ENCODE measurements at places on chromosomes 4 and X.

- peak; percentile 51 for DNase-seq
Observed at GRCh38 chr4:53929955-53930798, 134.2 kb downstream of the CHIC2 start.

DNA sequence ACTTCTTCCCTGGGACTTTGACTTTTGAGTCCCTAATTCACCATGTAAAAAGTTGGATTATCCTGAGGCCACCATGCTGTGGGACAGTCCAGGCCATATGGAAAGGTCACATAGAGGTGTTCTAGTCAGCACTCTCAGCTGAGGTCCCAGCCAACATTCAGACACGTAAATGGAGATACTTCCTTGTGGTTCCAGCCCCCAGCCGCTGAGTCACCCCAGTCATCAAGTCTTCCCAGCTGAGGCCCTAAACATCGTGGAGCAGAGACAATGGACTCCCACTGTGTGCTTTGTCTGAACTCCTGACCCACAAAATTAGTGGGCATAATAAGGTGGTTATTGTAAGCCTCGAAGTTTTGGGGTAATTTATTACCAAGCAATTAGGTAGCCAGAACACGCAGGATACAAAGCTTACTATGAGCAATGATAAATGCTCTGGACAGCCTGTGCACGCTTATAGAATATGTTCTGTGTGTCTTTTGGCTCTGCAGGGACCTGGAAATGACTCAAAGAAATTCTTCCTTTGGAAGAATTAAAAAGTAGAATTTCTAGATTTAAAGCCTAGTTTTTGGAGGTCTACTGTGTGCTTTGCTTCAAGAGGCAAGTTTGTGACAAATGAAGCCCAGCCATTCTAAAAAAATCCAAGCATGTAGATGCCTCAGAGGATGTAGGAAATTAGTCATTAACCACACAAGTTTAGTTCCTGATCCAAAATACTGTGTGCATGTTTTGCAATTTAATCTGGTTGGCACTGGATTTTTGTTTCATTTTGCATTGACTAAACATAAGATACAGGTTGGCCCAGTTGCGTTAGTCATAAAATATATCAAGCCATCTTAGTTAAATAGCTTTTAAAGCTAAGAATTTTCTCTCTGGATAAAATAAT, 33.2 kb upstream of the SLC9A7 start:
- DNase-seq = no peak

DNA sequence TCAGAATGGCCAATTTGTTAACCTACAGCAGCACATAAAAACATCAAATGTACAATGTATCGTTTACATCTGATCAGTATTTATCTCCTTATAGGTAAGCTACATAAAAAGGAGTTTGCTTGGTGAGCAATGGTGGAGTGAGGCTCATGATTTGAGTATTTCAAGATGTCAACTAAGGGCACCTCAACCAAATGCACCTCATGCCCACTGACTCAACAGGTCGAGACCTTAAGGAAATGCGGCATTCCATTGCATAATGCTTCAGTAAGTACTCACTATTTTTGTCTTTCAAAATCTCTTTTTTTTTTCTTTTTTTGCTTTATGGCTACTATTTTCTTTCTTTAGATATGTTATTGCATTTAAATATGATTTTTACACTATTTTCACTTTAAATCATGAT, 181.0 kb upstream of the TLL1 start:
- no peak for DNase-seq

GRCh38 chr4:155114790-155115189, 93.6 kb upstream of the NPY2R start:
- DNase-seq = no peak

DNA sequence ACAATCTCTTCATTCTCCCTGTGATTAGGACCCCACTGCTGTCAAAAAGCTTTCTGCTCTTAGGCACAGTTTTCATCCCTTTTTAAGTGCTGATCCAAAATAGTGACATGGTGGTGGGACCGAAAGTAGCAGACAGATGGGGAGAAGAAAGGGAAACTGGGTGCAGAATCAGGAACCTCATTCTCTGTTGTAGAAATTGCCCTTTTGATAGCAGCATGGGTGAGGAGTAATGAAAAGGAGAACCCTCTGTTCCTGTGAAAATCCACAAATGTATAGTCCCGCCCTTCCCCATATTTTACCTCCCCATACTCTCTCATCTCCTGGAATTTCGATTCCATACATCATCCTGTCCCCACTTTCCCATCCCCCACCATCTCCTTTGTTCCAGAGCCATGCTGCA, 126.5 kb downstream of the STIM2 start:
- DNase-seq = no peak

- DNase-seq = no peak
Observed at GRCh38 chrX:39320165-39320564, 518.9 kb downstream of the MID1IP1 start.

DNA sequence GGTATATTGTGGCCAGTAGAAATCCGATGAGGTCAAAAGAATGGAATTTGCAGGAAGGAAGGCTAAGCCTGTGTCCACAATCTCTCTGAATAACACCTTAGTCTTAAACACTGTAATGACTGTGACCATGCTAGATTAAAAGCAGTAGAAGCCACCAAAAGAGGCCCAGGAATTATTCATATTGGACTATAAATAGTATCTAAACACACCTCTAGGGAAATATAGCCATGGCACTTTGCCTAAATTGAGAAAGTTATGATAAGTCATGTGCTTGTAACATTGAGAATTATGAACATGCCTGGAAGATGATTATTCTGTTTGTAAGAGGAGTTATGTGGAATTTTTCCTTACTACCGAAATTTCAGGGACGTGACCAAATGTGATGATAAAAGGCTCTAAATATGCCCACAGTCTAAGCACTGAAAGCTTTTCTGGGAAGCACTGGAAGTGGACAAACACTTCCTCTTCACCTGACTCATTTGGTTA, 298.5 kb downstream of the KCTD8 start:
- DNase-seq = no peak

DNA sequence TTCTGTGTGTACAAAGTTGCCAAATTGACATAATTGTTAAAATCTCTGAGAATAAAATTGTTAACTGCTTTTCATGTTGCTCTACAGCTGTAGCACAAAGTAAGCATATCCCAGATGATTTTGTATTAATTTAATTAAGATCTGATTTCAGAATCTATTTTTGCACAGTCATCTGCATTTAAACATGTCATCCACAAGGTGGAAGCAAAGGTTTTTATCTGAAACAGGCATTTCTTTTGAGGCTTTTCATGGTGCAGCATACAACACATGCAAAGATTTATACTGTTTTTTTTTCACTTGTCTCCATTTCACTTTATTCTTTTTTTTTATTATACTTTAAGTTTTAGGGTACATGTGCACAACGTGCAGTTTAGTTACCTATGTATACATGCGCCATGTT, 51.2 kb downstream of the GC start:
- no peak for DNase-seq

- no peak for DNase-seq
Observed at GRCh38 chr4:14383652-14384051, 618.6 kb upstream of the CPEB2 start.

DNA sequence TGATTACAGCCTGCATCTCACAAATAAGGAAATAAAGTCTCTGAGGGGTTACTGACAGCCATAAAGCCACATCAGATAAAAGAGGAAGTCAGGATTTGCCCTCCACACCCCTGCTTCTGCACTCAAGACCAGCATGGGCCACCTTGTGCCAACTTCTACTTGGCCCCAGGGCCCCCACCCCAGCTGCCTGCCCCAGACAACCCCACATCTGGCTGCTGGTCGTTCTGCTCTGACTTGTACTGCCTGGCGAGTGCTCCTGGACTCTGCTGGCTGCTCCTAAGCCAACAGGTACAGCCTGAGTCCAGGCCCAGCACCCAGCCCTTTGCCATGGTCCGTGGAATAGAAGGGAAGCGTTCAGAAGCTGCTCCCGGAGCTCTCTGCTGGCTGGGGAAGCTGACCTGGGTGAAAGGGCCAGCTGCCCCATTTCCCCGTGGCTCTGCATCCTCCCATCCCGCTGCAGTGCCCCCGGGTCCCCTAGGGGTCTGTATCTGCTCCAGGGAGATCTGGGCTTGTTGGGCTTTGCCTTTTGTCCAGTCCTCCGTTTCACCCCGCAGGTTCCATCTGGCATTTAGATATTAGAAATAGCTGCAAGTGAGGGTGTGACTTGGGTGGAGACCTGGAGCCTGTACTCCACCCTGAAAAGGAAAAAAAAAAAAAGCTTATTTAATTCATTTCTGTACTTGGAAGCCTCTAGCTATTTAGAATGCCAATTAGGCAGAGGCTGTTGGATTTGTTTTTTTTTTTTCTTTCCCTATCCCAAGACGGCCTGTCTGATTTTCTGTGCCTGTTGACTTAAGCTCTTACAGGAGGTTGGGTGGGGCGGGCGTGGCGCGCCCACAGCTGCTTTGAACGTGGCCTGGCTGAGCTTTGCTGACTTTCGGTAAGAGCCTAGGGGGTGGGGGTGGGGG, 194.7 kb downstream of the PTTG2 start:
- no peak for DNase-seq

- no peak for DNase-seq
Observed at GRCh38 chr4:172392741-172393140, 579.5 kb downstream of the GALNTL6 start.

DNA sequence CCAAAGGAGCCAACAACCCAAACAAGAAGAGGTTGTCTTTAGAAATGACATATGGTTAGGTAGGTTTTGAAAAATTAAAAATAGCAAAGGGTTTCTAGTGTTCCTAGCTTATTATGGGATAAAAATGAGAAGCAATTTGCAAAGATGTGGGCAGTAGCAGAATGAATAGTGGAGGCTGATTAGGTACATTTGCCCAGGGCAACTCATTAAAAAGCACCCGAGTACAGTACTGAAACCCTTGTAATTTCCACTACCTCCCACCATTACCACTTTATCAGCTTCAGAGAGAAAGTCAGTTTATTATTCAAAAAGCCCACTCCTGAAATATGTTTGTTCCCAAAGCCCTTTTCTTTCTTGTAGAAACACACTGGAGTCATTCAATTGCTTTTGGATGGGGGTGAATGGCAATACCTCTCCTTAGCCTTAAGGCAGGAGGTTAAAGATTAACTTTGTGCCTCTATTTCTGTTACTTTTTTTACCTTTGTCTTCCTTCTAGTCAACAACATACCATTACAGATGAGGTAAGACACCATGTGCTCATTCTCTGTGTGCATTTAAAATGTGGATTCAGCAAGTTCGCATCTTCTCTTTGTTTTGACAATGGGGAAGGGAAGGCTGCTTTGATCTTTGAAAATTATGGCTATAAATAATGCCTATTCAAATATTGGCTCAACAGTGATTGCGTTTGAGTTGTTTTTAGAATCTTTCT, 353.8 kb upstream of the CASK start:
- DNase-seq = no peak

DNA sequence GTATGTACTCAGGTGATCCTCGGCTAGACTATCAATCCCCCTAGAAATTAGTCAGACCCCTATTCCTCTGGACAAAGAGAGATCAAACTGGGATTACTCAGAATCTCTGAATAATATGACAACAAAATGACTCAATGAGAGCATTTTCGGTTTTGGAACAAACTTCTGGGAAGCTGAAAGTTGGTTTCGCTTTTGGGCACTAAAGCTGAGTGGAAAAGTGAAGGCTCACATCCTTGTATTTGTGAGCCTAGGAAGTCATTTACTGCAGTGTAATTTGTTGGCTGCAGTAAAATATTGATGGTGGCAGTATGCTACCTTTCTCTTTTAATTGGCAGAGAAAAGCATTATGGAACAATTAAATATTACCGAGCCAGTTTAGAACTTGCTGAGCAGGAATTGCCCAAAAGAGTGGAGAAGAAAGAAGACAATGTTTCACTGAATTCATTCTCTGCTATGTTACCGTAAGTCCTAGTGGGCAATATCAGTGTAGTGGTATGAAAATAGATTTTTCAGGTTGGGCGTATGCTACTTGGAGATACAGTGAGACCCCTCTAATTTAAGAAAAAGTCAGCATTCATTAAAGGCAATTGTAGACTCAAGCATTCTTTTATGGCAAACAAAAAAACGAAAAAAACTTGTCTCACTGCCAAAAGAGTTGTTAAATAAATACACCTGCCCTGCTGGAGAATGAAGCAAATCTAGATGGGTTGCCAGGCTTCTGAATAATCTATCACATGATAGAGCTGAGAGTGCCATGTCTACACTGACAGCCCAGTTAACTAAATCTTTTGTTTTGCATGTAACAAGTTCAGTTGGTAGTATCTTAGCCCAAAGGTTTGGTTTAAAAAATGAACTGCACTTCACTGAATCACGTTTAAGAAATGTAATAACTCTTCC, 69.6 kb downstream of the AGTR2 start:
- no peak for DNase-seq

DNA sequence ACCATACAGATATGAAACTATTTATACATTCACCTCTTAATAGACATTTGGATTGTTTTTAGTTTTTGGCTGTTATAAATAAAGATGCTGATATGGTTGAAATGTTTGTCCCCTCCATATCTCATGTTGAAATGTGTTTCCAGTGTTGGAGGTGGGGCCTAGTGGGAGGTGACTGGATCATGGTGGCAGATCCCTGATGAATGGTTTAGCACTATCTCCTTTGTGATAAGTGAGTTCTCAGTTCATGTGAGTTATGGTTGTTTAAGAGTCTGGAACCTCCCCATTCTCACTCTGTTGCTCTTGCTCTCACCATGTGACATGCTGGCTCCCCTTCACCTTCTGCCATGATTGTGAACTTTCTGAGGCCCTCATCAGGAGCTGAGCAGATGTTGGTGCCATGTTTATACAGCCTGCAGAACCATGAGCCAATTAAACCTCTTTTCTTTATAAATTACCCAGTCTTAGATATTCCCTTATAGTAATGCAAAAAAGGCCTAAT, 12.2 kb upstream of the CLGN start:
- no peak for DNase-seq

GRCh38 chrX:8919801-8920200, 114.1 kb downstream of the FAM9B start:
- no peak for DNase-seq

GRCh38 chr4:5014007-5014682, 5.1 kb downstream of the CYTL1 start:
- DNase-seq = no peak

DNA sequence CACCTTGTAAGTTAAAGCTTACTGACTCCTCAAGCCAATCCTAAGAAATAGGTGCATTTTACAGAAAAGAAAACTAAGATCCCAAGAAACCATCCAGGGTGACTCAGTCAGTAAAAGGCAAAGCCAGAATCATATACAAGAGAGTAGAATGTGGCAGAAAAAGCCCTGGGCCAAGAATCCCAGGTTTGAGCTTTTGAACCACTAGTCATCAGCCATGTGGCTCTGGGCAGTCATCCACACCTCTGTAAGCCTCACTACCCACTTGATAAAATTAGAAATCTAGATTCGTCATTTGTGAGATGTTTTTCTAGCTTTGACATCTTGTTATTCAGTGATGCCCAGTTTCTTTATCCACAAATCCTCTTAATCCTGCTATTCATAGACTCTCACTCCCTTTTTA, 122.2 kb upstream of the PDE5A start:
- no peak for DNase-seq

DNA sequence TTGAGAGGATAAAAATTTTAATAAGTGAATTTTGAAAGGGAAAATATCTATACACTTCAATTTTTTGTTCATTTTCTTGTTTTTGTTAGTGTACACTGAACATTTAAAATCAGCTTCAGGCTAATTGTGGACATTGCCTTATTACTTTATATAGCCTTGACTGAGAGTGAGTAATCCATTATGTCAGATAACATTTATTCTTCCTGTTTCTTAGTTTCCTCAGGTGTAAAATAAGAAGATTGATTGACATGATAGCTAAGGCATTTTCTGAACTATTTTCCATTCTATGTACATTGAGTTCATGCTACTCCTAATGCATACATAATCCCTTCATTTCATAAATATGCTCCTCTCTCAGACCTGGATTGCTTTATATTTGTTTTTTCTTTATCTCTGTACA, 607.3 kb upstream of the AADAT start:
- DNase-seq = no peak

- no peak for DNase-seq
Observed at GRCh38 chrX:97968376-97969163, 1084.9 kb downstream of the RPA4 start.

Measured in CD4-positive, alpha-beta T cell treated with Interleukin-1 beta for 1 hour (primary cell).